ENCODE measurements at places on chromosomes 4 and X. TPM values are rescaled to one million over a fixed set of nuclear protein-coding genes. Genes with fewer than 3 reads are reported as not detected.

GRCh38 chr4:26084414-26084813, 170.4 kb downstream of the SMIM20 start:
- H3K36me3 ChIP-seq: no peaks in the 10 kb centered on the region
- no peaks in the 10 kb centered on the region for H3K27me3 ChIP-seq
- no peak for DNase-seq

DNA sequence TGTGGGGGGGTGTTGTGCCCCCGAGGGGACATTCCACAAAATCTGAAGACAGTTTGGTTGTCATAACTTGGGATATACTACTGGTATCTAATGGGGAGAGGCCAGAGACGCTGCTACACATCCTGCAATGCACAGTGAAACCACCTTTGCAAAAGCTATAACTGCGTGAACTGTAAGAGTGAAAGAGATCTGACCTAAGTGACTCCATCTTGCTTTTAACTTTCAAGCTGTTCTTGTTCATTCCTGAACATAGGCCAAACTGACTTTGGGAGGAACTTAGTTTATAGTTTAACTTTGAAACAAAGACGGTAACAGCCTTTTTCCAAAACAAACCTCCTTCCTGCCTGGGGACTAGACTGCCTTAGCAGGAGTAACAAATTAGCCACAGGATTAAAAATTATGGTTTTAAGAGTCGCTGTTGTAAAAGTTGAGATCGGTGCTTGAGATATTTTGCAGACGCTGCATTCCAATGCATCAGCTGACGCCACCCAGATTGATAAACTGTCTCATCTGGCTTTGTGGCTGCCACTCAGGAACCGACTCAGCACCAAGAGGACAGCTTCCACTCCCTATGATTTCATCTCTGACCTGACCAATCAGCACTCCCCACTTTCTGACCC, 70.9 kb downstream of the ATXN3L start:
- H3K36me3 ChIP-seq: no peaks in the 10 kb centered on the region
- no peak for DNase-seq
- H3K27me3 ChIP-seq: no peaks in the 10 kb centered on the region
- H3K4me1 ChIP-seq: no peaks in the 10 kb centered on the region

GRCh38 chr4:183714626-183715025, 55.5 kb downstream of the TRAPPC11 start:
- no peak for DNase-seq
- H3K4me1 ChIP-seq: no peaks in the 10 kb centered on the region
- H3K36me3 ChIP-seq: peaks cover 7% of the 10 kb centered on the region
- no peak overlapping the region for H3K27ac ChIP-seq
- no peak overlapping the region for H3K4me3 ChIP-seq
- no peaks in the 10 kb centered on the region for H3K27me3 ChIP-seq

DNA sequence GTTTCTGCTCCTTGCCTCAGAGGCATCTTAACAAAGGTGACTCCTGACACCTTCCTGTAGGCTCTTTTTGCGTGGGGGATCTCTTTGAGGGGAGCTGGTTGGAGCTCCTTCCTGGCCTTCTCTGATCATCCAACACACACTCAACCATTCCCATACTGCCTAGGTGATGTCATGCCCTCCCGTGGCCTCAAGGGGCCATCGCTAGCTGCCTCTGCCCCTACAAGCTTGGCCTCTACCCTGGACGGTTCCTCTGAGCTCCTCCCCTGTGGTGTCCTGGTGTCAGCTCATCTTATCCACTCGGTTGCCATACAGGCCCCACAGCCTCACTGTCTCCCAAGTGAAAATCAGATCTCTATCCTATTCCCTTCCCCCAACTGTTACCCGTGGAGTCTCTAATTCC, 13.7 kb upstream of the ZNF185 start:
- DNase-seq: no peak
- H3K36me3 ChIP-seq: no peaks in the 10 kb centered on the region
- no peaks in the 10 kb centered on the region for H3K27me3 ChIP-seq
- H3K27ac ChIP-seq: no peak overlapping the region
- no peak overlapping the region for H3K4me3 ChIP-seq
- no peaks in the 10 kb centered on the region for H3K4me1 ChIP-seq

- no peaks in the 10 kb centered on the region for H3K27me3 ChIP-seq
- DNase-seq: no peak
- H3K4me1 ChIP-seq: no peaks in the 10 kb centered on the region
- H3K4me3 ChIP-seq: peak overlapping the region; percentile 31
Observed at GRCh38 chrX:21926527-21927278, 13.8 kb upstream of the SMS start.

GRCh38 chr4:176319151-176319703, 539 bp upstream of the SPCS3 start:
- H3K4me1 ChIP-seq: peaks cover 19% of the 10 kb centered on the region
- H3K27me3 ChIP-seq: no peaks in the 10 kb centered on the region
- H3K36me3 ChIP-seq: no peaks in the 10 kb centered on the region
- peak overlapping the region; percentile 96 for H3K27ac ChIP-seq
- H3K4me3 ChIP-seq: peak overlapping the region; percentile 63

DNA sequence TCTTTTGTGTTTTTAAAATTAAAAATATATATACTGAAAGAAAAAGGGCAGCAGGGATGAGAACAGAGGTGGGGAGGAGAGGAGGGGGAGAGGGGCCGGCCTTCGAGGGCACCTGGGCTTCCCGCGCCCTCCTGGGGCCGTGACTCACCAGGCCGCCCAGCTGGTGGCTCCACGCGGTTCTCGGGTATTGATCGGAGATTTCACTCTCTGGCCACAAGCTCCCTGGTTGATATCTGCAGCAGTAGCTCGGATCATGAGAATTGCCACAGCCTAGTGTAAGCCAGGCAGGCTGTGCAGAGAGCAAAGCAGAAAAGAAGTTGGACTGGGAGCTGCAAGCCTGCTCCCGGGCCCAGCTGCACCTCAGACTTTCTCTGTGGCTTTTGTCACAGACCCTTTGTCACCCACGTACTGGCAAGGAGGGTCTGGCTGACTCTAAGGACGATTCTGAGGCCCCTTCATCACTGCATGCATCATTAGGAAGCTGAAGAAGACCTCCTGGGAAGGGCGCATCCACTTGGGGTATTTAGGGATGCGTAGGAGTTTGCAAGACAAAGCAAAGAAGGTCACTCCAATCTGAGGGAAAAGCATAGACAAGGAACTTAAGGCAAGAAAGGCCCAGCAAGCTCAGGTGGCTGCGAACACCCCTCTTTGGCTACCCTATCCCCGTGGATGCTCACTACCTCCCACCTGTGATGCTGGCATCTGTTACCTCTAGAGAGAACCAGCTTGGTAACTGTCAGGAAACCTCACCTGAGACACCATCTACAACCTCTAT, 71.7 kb downstream of the CPZ start:
- no peak overlapping the region for H3K4me3 ChIP-seq
- no peaks in the 10 kb centered on the region for H3K4me1 ChIP-seq
- H3K27ac ChIP-seq: no peak overlapping the region
- H3K36me3 ChIP-seq: no peaks in the 10 kb centered on the region
- H3K27me3 ChIP-seq: no peaks in the 10 kb centered on the region

DNA sequence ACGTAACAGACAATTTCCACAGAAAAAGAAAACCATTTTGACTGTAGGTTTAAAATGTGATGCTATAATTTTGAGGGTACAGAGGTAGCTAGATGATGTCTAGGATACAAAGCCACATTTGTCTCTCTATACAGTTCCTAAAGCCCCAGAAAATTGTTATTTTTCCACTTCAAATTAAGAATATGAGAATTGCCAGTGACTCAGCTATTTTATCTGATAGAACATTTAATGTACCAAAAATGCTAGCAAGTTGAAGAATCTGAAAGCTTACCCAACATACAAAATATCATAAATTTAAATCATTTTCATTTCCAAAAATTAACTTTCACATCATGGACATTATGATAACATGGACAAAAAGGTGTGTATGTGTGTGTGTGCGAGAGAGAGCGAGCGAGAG, 148.0 kb downstream of the CAMK2D start:
- no peak for DNase-seq
- H3K4me1 ChIP-seq: peaks cover 6% of the 10 kb centered on the region
- no peaks in the 10 kb centered on the region for H3K36me3 ChIP-seq
- no peak overlapping the region for H3K27ac ChIP-seq

- no peaks in the 10 kb centered on the region for H3K36me3 ChIP-seq
- no peak for DNase-seq
- H3K4me3 ChIP-seq: no peak overlapping the region
- H3K27me3 ChIP-seq: no peaks in the 10 kb centered on the region
- no peaks in the 10 kb centered on the region for H3K4me1 ChIP-seq
Observed at GRCh38 chrX:64176876-64177275, 28.6 kb downstream of the AMER1 start.

- no peak for DNase-seq
- no peaks in the 10 kb centered on the region for H3K36me3 ChIP-seq
- no peak overlapping the region for H3K27ac ChIP-seq
- H3K27me3 ChIP-seq: peaks cover 99% of the 10 kb centered on the region
Observed at GRCh38 chr4:112518675-112519074, 2.7 kb upstream of the NEUROG2 start.

DNA sequence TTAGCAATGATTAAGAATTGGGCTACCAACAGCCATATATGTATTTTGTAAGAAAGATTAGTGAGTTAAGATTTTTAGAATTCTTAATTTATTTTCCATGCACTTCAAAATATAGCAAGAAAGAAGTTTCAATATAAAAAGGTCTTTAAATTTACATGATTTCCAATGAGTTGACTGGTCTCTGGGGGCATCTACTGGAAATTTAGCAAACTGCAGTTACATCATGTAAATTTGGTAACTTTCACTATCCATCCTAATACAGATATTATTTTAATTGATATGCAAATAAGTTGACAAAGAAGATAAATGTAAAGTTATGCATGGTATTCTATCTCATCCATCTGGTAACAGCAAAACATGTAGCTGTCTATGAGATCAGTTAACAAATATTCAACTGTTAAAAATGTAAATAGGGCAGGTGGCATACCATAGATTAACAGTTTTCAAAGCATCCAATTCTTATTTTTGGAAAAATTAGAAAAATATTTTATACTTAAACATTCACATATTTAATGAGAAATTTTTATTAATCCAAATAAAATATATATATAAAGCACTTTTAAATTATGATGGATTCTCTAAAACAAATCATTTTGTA, 29.1 kb downstream of the TTC29 start:
- no peaks in the 10 kb centered on the region for H3K4me1 ChIP-seq
- no peaks in the 10 kb centered on the region for H3K27me3 ChIP-seq
- H3K4me3 ChIP-seq: no peak overlapping the region

DNA sequence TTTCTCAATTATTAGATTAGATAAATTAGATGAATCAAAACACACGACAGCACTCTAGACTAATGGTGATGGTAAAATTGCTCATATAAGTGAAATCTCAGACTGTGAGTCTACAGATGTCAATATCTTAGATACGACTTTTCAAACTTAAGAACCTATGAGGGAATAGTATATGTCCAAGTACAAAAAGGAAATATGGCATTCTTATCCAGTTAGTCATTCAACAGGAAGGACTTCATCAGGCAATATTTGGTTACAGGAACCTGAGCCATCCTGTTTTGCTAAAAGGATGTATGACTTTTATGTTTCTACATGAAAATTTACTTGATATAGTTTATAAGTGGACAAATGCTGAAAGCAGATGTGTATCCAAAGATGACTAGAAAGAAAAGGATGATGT, 107.0 kb downstream of the CT47B1 start:
- DNase-seq: no peak
- no peak overlapping the region for H3K27ac ChIP-seq

DNA sequence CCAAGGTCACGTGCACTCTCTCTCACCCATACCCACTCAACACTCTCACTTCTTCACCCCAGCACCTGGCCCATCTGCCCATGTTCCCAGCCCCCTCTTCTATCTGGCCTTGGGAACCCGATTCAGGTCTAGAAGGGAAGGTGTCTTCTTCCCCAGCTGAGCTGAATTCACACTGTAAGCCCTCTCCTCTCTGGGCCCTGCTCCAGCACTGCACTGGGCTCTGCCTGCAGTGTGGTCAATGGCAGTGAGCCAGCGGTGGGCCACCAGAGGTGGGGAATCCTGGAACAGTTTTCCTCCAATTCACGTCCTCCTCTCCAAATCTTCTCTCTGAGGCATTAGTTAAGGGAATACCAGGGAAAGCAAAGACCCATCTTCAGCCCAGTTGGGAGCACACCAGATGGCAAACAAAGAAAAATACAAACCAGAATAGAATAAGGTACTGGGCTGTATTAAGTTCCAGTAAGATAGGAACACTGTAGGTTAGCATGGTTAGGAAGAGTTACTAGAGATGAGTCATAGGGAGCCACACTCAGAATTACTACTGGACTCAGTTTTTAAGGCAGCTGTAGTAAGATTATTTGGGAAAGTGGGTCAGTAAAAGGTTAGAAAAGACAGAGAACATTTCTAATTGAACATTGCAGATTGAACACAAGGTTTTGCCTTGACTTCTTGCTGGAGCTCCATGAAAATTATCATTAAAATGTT, 5.0 kb downstream of the AWAT2 start:
- no peak overlapping the region for H3K27ac ChIP-seq
- DNase-seq: no peak
- no peak overlapping the region for H3K4me3 ChIP-seq
- peaks cover 12% of the 10 kb centered on the region for H3K27me3 ChIP-seq
- no peaks in the 10 kb centered on the region for H3K4me1 ChIP-seq

- H3K4me3 ChIP-seq: no peak overlapping the region
- no peak for DNase-seq
- no peaks in the 10 kb centered on the region for H3K36me3 ChIP-seq
- H3K27me3 ChIP-seq: no peaks in the 10 kb centered on the region
Observed at GRCh38 chr4:74886484-74886883, 46.4 kb upstream of the PARM1 start.

DNA sequence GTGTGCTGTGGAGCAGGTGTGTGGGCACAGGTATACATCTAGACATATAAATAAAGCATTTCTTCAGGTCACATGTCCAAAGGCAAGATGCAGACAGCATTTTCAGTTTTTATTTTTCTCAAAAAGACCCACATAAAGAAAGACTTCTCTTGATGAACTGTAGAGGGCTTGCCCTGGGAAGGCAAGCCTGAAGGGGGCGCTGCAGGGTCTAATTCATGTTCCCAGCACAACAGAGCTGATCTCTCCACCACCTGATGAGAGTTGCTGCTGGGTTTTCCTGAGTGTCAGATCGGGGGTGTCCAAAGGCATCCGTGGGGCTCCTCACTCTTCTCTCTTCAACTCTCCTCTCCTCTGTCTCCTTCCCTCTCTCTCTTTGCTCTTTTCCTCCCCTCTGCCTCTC, 26.6 kb downstream of the ADRA2C start:
- H3K27ac ChIP-seq: no peak overlapping the region
- H3K27me3 ChIP-seq: no peaks in the 10 kb centered on the region
- H3K36me3 ChIP-seq: no peaks in the 10 kb centered on the region
- H3K4me3 ChIP-seq: no peak overlapping the region

HAUS7 gene
- total RNA-seq: 79.8 TPM

MCF2 gene
- total RNA-seq: 0.20 TPM

ATP7A gene
- total RNA-seq: 12.7 TPM

CT45A2 gene
- not detected for total RNA-seq

PRKG2 gene
- total RNA-seq: 1.2 TPM

PPP1R2C gene
- not detected for total RNA-seq

SSX3 gene
- total RNA-seq: not detected

MTNR1A gene
- total RNA-seq: not detected

Data from tibial nerve (tissue), 4 donors.